Ovary (tissue), 10 donors: ENCODE measurements at places on chromosomes 2 and 18. TPM values are rescaled to one million over a fixed set of nuclear protein-coding genes. Genes with fewer than 3 reads are reported as not detected.

OTOS gene
- not detected for polyA plus RNA-seq

TNFAIP6 gene
- 0.23 TPM for polyA plus RNA-seq

DLX1 gene
- 0.07 TPM for polyA plus RNA-seq

IL18RAP gene
- polyA plus RNA-seq, result 0.43 TPM

PPP3R1 gene
- polyA plus RNA-seq, result 22.4 TPM

PLGLB1 gene
- polyA plus RNA-seq, result 2.7 TPM

CHAC2 gene
- 0.39 TPM for polyA plus RNA-seq

HJURP gene
- polyA plus RNA-seq, result 1.5 TPM

OSR1 gene
- polyA plus RNA-seq, result 3.9 TPM

LOXHD1 gene
- polyA plus RNA-seq, result 0.29 TPM

TGFA gene
- 1.4 TPM for polyA plus RNA-seq

RTKN gene
- polyA plus RNA-seq, result 8.6 TPM

STAT4 gene
- polyA plus RNA-seq, result 1.3 TPM

POMC gene
- 5.0 TPM for polyA plus RNA-seq

CAPN14 gene
- 0.05 TPM for polyA plus RNA-seq

LINC00305 gene
- polyA plus RNA-seq, result not detected

ATAD2B gene
- polyA plus RNA-seq, result 4.5 TPM

SLC4A3 gene
- polyA plus RNA-seq, result 5.3 TPM

KCNJ3 gene
- polyA plus RNA-seq, result 1.4 TPM

COL4A3 gene
- polyA plus RNA-seq, result 2.4 TPM

ERMN gene
- 0.38 TPM for polyA plus RNA-seq

NAB1 gene
- polyA plus RNA-seq, result 40.8 TPM

VAPA gene
- polyA plus RNA-seq, result 164 TPM

GPR35 gene
- 0.27 TPM for polyA plus RNA-seq

TMEM247 gene
- polyA plus RNA-seq, result not detected

APOB gene
- polyA plus RNA-seq, result 0.13 TPM

MITD1 gene
- 26.8 TPM for polyA plus RNA-seq

COL3A1 gene
- 289 TPM for polyA plus RNA-seq

VAMP8 gene
- polyA plus RNA-seq, result 54.3 TPM

ASB18 gene
- polyA plus RNA-seq, result not detected

NPAS2 gene
- 4.6 TPM for polyA plus RNA-seq

NCKAP1 gene
- 66.3 TPM for polyA plus RNA-seq

SCN2A gene
- 0.65 TPM for polyA plus RNA-seq

CD8A gene
- 1.1 TPM for polyA plus RNA-seq

GPR45 gene
- not detected for polyA plus RNA-seq

CRACDL gene
- 2.2 TPM for polyA plus RNA-seq

COLEC12 gene
- 20.7 TPM for polyA plus RNA-seq

MORN2 gene
- polyA plus RNA-seq, result 25.7 TPM

RIT2 gene
- polyA plus RNA-seq, result not detected

PLCL1 gene
- polyA plus RNA-seq, result 10.5 TPM

CNGA3 gene
- polyA plus RNA-seq, result not detected

GREB1 gene
- 228 TPM for polyA plus RNA-seq

LCLAT1 gene
- polyA plus RNA-seq, result 3.2 TPM
